NCI-H2081 (cell line): ENCODE measurements at places on chromosomes 13 and 19.

GRCh38 chr13:32538143-32538620 lies 413 bp downstream of the N4BP2L2 start:
- peak; percentile 29 for DNase-seq

DNA sequence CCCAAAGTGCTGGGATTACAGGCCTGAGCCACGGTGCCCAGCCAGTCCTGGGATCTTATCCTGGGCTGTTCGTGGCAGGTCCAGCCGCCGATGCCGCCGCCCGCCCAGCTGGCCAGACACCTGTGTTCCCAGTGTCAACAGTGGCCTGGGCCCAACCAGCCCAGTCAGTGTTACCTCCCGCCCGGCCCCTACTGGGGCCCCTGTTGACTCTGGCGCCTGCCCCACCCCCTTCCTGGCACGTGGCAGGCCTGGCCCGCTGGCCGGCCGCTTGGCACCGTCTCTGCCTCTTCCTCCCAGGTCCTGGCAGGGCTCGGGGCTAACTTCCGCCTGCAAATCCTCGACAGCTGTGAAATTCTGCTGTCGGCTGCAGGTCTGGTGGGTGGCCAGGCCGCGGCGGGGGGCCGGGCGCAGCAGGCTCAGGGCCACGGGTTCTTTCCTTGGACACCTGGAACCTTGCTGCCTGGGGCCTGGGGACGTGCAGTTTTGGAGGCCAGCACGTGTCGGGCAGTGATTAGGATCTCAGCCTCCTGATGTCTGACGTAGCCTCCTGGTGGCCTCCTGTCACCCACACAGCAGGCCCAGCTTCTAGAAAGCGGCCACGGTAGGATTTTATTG lies 9.1 kb downstream of the ARID3A start:
- DNase-seq: peak; percentile 92

- no peak for DNase-seq
Observed at GRCh38 chr13:110409581-110409992, 102.5 kb downstream of the COL4A2 start.

DNA sequence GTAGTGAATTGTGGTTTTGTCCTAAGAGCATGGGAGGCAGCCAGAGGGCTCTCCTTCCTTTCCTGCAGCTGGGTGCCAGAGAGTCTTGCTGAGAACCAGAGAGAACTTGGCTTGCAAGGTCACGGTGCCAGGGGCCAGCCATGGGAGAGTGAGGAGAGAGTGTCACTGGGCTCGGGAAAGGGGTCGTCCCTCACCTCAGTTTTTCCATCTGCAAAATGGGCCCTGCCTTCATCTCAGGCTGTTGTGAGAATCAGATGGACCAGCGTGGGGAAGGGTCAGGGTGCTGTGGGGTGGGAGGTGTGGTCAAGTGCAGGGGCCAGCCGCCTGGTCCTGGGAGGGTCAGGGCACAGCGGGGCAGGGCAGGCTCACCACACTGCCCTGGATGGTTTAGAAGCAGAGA lies 7.3 kb downstream of the LRP3 start:
- no peak for DNase-seq

DNA sequence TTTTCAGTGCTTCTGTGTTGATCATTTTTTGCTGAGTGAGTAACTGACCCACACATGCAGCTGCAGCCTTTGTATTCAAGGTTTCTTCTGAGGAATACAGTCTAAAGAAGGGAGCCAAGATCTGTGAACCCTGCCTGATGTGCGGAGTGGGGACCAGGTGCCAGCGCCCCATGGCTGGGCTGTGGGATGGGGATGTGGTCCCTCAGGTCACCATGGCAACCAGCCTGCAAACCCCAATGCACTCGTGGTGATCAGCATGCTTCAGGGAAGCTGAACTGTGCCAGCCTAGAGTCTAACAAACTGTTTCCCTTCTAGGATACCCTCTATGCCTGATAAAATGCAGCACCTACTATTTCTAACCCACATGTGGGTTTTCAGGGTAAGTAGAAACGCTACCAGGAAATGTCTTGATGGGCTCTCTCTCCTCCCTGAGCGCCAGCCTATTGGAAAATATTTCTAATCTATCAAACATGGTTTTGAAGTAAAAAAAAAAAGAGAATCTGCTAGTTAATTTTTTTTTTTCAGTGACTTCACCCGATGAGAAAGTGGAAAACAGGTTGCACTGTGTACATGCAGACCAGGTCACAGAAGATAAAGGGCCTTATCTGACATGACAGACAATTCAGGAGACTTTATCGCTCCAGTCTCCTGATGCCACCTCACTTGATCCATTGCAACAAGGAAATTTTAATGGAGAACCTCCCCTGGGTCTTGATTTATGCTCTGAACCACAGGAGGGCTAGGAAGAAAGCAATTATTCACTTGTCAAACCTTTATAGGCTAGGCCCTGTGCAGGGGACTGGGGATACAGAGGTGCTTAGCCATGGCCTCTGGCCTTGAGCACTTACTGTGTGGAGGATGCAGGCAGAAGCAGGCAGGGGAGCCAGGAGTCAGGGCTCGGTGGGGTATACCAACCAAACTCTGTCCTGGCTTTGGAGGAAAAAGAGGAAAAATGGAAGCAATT lies 51.1 kb downstream of the RASL11A start:
- no peak for DNase-seq

DNA sequence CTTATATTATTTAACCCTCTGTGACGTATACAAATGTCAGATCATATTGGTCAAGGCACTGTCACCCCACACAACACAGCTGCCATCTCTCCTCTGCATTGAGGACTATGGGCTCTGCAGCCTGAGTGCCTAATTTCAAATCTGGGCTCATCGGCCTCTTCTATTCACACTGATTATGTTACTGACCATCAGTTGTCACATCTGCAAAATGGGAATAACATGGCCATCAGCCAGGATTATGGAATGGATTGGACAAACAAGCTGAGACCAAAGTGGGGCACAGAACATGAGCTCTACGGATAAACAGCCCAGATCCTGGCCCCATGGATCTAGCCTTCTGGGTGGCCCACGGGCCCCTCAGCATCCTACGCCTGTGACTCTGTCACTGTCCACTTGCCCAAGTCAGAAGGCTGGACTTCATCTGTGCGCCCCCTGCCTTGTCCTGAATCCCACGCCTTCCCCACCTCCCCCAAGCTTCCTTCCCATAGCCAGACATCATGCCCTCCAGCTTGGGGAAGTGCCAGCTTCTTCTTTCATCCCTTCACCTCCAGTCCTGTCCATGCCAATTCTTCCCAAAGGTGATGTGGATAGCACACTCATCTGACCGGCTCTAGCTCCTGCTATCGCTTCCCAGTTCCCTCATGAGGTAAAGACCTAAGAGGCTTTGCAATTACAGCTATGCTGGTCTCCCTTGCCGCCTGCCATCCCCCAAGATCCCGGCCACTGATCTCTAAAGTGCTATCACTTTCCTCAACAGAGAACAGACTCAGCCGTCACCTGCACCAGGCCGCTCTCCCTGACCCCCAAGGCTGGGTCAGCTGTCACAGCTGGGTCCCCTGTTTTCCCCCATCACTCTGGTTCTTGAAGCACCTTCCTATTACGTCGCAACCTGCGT lies 872 bp downstream of the FARSA start:
- DNase-seq: no peak

GRCh38 chr19:2291185-2291751 lies 9.3 kb upstream of the PEAK3 start:
- peak; percentile 66 for DNase-seq

- DNase-seq: no peak
Observed at GRCh38 chr13:42626176-42626860, 52.4 kb downstream of the TNFSF11 start.

DNA sequence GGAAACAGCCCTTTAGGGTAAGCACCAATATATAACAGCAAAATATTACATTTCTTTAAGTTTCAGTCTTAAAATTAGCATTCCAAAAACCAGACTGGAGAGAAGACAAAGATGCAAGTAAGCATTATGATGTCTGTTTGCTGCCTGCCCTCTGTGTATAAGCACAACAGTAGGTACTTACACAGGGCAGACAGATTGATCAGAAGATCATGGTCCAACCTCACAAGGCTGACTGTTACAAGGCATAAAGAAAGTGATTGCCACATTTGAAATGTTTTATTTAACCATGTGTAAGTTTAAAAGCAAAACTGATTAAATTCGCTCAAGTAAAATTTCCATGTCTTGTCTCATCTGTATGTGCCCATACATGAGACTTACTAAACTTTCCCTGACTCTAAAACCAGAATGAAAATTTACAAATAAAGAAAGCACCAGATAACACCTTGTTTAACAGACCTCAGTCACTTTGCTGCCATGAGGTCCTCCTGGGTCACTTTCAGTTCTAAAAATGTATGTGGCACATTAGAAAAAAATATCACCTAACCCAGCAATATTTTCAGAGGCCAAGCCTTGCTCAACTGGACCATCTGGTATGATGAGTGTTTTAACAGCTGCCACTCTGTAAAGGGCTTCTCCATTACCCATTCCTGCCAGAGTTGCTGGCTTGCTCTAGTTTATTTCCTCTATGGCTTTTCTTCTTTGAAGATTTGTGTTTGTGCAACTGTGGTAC lies 297.0 kb downstream of the RBM26 start:
- peak; percentile 89 for DNase-seq

DNA sequence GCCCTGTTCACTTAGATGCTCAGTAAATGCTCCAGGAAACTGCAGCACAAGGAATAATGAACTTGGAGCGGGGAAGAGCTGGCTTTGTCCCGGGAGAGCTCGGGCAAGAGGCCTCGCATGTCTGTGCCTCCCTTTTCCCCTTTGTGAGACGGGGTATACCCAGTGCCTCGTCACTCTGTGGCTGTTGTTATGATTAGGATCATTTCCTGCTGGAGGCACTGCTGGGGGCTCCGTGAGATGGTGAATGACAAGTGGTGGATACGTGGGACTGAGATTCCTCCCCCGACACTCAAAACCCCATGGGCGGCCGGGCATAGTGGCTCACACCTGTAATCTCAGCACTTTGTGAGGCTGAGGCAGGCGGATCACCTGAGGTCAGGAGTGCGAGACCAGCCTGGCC lies 1.1 kb upstream of the PLVAP start:
- DNase-seq: no peak

- DNase-seq: no peak
Observed at GRCh38 chr13:27405546-27406134, 18.8 kb upstream of the GTF3A start.

- DNase-seq: no peak
Observed at GRCh38 chr19:1851654-1852580, 3.6 kb upstream of the REXO1 start.

DNA sequence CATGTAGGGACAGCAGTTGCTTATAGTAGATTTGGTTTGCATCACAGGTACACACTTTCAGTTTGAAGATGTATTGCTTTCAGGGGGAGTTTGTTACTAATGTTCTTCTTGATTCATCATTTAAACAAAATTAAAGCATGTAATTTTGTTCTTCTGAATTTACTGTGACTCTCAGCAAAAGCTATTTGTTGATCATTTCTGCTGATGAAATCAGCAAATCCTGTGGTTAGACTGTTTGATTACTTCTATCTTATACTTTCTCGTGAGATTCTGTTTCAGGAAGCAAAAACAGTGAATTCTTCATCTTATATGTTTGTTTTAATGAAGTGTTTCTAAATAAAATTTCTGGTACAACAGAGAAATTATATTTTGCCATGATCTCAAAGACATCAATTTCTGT lies 497.6 kb downstream of the GPC6 start:
- no peak for DNase-seq

DNA sequence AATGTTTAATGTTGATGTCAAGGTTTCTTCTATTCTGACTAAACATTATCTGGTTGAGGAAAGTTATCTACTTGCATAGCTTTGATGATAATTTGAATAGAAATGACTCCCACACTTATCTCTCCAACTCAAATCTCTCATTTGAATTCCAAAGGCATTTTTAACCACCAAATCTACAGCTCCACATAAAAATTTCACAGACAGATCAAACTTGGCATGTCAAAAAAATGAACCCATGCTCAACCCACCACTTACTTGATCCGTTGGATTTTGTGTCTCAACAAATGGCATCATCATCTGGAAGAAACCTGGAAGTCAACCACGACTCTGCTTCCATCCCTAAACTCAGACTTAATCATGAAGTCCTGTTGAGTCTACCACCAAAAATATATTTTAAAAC lies 1050.4 kb downstream of the EFNB2 start:
- no peak for DNase-seq

DNA sequence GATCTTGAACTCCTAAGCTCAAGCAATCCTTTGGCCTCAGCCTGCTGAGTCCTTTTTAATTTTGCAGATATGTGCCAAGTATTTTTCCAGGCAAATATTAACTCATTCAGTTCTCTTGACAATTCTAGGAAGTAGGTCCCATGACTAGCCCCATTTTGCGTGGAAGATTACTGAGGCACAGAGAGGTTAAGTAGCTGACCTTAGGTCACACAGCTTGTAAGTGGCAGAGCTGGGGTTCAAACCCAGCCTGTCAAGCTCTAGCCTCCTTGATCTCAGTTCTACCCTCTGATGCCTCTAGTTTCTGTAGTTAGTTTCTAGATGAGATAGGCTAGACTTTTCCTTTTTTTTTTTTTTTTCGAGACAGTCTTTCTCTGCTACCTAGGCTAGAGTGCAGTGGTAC lies 18.1 kb downstream of the CYP4F22 start:
- DNase-seq: no peak

DNA sequence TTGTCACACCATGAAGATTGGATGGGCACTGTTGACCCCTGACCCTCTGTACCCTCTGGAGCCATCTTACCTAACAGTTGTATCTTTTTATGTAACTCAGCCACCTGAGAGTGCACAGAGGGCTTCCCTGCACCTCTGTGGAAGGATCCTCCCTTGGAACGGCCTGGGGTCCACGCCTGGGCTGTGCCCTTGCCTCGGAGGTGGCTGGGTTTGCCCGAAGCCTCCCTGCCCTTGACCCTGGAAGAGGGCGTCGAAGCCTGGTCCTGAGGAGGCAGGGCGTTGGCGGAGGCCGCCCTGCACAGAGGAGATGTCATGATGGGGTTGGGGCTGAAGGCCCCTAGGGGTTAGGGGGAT lies 241 bp downstream of the ODAD3 start:
- DNase-seq: no peak

DNA sequence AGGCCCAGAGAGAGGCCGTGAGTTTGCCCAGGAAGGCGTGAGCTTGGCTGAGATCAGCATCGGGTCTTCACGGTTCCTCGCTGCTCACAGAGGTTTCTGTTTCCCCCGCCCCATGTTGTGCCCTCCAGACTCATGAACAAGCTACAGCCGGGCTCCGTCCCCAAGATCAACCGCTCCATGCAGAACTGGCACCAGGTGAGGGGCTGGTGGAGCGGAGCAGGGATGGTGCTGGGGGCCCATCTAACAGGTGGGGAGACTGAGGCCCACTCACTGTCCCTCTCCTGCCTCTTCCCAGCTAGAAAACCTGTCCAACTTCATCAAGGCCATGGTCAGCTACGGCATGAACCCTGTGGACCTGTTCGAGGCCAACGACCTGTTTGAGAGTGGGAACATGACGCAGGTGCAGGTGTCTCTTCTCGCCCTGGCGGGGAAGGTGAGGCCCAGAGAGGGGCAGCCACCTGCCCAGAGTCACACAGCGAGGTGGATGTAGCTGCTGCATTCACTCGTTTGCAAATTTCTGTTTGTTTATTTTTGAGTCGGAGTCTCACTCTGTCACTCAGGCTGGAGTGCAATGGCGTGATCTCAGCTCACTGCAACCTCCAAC lies 6.0 kb downstream of the CNN2 start:
- no peak for DNase-seq

GRCh38 chr13:99293178-99293577 lies 14.0 kb downstream of the GPR183 start:
- no peak for DNase-seq

DNA sequence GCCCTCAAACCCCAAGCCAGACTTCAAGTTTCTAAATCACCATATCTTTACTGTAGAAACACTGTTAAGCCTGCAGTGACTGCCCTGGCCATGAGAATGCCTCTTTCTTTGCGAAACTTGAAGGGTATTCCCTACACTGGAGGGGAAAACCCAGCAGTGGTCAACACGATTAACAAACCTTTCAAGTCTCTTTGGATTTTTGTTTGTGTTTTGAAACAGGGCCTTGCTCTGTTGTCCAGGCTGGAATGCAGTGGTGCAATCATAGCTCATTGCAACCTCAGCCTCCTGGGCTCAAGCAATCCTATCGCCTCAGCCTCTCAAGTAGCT lies 17.4 kb upstream of the POMP start:
- DNase-seq: no peak
